ENCODE measurements at places on chromosomes 2 and 18. TPM values are rescaled to one million over a fixed set of nuclear protein-coding genes. Genes with fewer than 3 reads are reported as not detected.

DNA sequence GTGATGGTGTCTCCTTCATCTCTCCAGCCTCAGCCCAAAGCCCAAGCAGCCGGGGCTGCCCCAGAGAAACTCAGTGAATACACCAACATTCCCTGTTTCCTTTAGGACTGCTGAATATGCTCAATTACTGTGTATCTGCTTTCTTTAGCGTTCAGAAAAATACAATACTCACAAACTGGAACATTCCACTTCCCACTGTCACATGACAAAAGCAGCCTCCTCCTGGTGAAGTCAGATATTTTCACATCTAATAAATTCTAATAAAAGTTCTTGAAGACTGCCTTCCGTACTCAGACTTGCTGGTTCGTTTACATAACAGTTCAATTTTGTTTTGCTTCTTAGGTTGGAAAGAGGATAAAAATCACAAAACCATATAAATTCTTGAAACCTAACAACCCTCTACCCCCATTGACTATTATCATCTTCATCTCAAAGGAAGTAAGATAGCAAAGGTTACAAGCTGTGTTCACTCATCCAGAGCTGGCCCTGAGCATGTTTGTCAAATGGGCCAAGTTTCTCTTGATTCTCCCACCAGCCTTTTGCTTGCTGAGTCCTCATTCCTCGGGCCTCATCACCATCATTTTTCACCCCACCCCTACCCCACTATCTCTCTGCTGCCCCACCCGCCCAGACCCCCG lies 190.8 kb upstream of the HNRNPA3 start:
- no peak for DNase-seq

GRCh38 chr18:61333746-61334490 lies 688 bp downstream of the CDH20 start:
- no peak for DNase-seq

Gene ACVR1C
- 1.7 TPM for total RNA-seq

GRCh38 chr2:47225061-47225783 lies 70.1 kb upstream of the STPG4 start:
- peak; percentile 47 for DNase-seq

DNA sequence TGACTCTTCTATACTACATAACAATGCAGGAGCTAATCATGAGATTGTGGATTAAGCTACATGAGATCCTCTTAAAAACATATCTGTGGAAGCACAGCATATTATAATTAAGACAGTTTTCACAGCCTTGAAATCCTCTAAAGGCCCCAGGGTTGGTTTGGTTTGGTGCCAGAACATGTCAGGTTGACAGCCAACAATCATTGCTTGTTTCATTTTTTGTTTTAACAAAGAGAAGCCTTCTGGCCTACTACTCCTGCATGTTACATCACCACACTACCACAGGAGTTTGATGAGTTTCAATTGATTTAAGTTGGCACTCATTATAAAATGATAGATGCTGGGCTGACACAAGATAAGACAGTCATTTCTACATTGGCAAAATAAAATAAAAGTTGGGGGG lies 255.9 kb upstream of the ERBB4 start:
- no peak for DNase-seq

Gene LOXHD1
- 0.45 TPM for total RNA-seq

GRCh38 chr2:191225690-191226089 lies 19.5 kb upstream of the MYO1B start:
- no peak for DNase-seq

DNA sequence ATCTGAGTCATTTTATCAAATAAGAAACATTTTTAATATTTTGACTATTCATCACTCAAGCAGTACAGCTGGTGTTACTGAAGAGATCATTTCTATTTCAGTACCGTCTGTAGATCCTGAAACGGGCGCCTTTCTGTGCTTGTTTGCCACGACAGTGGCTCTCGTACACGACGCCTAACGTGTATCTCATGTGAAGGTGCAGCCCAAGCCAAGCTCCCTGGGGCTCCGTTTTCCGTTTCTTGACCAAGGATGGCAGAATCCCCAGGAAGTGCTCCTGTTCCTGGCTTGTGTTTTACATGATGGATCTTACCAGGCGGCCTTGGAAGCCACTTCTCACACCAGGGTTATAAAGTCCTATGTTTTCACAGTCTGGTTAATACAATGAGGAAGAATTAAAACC lies 320.6 kb downstream of the GBX2 start:
- DNase-seq = no peak

- DNase-seq = no peak
Measured at GRCh38 chr2:215883799-215884198, 129.6 kb downstream of the MREG start.

Gene RNF152
- 55.2 TPM for total RNA-seq

GRCh38 chr2:157480182-157480961 lies 36.5 kb upstream of the CYTIP start:
- DNase-seq = peak; percentile 81

- no peak for DNase-seq
Measured at GRCh38 chr2:128041561-128041960, 13.7 kb upstream of the SAP130 start.

GRCh38 chr18:3525870-3526420 lies 76.0 kb downstream of the TGIF1 start:
- DNase-seq = no peak

Gene FAM110C
- 8.7 TPM for total RNA-seq

GRCh38 chr2:191847764-191848163 lies 876 bp upstream of the CAVIN2 start:
- DNase-seq = no peak

DNA sequence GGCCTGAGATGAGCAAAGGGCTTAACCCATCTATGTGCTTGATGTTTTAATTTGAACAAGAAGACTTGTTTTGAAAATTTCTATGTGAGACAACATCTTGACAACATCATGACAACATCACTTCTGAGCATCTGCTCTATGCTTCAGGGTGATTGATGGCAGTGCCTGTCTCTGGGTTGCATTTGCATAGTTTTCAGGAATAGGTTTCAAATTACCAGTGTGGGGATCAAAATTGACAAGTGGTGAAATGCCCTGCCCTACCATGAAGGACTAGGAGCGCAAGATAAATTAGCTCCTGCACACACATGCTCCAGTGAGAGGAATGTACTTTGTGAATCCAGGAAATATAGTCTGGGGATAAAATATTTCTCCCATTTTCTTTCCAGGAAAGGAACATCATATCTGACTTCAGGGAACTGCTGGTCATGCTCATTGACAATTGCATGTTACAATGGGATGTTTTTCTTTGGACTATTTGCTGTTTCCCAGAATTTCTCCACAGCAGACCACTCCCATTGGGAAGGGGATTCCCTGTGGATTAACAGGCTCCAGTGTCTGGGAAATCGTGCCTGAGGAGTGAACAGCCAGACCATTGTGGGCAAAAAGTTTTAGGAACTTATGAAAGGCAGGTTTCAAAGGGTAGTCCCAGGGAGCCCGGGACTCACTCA lies 45.3 kb upstream of the IL1R2 start:
- no peak for DNase-seq

Gene COMMD1
- total RNA-seq = 12.1 TPM

GRCh38 chr2:200121931-200122330 lies 166.5 kb downstream of the MAIP1 start:
- no peak for DNase-seq

DNA sequence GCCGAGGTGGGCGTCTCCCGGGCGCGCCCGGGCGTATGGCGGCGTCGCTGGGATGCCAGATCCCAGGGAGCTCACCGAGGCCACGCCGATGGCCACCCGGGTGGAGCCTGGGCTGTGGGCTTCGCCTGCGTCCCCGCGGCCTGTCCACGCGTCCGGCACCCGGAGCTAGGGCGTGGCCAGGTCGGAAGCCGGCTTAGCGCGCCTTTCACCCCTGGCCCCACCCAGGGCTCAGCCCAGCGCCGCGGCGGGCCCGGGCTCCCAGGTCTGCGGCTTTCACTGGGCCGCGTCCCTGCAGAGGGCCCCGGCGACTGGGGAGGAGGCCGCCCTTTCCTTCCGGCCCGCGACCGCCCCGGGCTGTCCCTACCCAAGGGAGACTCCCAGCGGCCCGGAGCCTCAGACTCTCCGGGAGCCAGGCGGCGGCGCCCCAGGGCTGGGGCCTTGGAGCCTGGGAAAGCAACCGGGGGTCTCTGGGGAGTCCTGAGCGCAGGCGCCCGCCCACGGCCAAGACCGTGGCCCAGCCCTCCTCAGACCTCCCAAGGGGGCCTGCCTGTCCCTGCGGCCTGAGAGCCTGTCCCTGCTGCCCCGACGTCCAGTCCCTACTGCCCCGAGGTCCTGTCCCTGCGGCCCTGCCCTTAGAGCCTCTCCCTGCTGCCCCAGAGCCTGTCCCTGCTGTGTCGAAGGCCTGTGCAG lies 36.3 kb upstream of the ITM2C start:
- peak; percentile 70 for DNase-seq

DNA sequence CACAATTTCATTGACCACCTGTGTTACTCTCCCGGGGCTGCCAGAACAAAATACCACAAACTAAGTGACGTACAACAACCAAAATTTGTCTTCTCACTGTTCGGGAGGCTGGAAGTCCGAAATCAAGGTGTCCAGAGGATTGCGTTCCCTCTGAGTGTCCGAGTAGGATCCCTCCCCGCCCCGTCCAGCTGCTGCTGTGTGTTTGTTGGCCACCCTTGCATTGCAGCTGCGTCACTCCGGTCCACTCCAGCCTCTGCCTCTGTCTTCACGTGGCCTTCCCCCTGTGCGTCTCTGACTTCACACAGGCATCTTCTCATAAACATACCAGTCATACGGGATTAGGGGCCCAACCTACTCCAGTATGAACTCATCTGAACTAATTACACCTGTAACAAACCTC lies 251.8 kb upstream of the SMIM21 start:
- DNase-seq = peak; percentile 44

DNA sequence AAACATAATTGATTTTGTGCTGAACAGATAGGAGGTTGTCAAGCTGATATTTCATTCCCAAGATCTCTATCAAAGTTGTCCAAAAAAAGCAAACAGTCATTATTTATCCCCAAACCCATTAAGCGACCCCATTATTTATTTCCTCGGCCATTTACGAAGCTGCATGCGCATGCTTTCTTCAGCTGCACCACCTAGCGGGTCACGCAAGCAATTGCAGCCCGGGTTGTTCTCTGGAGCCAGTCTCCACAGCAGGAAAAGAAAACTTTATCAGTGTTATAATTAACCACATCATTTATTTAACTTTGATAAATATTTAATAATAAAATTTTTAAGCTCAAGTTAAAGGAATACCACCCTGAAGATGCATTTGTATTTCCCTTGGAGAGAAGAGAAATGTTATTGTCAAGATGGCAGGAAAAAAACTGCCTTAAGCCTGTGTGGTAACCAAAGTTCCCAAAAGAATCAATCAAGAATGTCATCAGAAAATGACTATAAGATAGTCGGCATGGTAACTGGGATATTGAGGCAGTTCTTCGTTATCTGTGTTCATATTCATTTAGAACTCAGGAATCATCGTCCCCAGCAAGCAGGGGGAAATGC lies 304.7 kb downstream of the FBXO15 start:
- peak; percentile 78 for DNase-seq

Gene KIAA2012
- 0.18 TPM for total RNA-seq

DNA sequence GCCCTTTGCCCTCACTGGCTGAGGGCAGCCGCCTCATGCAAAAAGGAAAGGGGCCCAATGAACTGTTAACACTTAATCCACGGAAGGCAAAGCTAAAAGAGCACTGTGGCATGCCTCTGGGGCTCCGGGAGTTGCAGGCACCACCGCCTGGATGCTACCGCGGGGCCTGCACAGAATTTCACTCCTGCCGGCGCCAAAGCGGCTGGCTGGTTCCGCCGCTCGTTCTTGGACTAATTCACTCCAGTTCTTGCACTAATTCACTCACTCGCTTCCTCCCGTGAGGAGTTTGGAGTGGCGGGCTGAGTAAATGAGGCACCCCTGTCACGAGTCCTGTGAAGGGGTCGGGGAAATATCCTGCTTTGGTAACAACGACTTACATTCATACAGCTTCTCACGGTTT lies 14.0 kb upstream of the MAPK4 start:
- no peak for DNase-seq

Gene UGT1A8
- total RNA-seq = not detected

GRCh38 chr2:181554061-181554830 lies 97.1 kb downstream of the ITGA4 start:
- no peak for DNase-seq

GRCh38 chr2:242024751-242025355 lies 155.3 kb downstream of the RTP5 start:
- DNase-seq = no peak

DNA sequence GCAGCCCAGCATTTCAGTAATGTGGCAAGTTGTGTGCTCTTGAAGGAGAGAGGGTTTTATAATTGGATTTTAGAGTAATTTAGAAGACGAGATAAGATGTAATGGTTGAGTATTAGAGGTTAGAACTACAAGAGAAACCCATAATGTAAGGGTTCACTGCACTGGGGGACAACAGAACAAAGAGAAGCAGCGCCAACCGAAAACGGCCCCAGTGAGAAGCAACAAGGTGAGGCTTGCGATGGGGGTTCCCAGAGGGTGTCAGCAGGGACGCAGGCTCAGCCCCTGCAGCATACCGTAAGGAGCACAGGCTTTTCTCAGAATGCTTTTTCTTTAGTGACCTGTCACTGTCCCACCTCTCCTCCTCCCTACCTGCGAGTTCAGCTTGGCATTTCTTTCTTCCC lies 183.9 kb upstream of the ETAA1 start:
- peak; percentile 60 for DNase-seq

DNA sequence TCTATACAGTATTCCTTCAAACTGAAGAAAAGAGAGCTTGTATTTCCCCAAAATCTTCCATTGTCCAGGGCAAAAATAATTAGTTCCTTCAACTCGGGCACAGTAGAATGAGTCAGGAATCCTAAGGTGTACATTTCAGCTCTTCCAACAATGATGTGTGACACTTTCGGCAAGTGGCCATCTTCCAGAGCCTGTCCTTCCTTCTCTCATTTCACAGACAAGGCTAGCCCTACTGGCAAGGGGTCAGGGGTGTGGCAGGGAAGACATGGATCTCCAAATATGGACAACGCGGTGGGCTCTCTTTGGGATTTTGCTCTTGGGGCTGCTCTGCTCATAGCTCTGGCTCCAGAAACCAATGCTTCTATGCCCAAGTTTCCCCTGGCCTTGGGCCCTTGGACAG lies 6.0 kb downstream of the B4GALT6 start:
- DNase-seq = no peak

- DNase-seq = no peak
Measured at GRCh38 chr18:4074647-4075046, 380.5 kb downstream of the DLGAP1 start.

Gene IL1RN
- 29.3 TPM for total RNA-seq

Gene TEKT4
- total RNA-seq = not detected

DNA sequence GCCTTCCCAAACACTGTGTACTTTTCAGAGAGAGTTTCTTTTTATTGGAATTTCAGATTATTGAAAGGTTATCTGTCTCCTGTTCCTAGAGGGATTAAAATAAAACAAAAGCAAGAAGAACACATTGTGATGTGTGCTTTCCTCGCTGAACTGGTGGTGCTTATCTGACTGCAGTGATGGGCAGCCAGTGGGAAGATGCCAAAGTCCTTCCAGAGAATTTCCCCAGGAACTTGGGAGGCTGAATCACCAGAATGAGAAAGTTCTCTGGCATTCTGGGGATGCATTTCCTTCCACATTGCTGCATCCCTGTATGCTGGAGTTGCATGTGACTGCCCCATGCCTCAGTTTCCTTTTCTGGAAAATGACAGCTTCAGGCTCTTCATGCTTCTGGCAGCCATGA lies 53.9 kb upstream of the SEC11C start:
- no peak for DNase-seq

GRCh38 chr2:96175951-96176350 lies 30.7 kb upstream of the DUSP2 start:
- no peak for DNase-seq

Gene RAB6C
- total RNA-seq = not detected
